T-helper 22 cell (primary cell): ENCODE measurements at places on chromosomes 7 and 10.

DNA sequence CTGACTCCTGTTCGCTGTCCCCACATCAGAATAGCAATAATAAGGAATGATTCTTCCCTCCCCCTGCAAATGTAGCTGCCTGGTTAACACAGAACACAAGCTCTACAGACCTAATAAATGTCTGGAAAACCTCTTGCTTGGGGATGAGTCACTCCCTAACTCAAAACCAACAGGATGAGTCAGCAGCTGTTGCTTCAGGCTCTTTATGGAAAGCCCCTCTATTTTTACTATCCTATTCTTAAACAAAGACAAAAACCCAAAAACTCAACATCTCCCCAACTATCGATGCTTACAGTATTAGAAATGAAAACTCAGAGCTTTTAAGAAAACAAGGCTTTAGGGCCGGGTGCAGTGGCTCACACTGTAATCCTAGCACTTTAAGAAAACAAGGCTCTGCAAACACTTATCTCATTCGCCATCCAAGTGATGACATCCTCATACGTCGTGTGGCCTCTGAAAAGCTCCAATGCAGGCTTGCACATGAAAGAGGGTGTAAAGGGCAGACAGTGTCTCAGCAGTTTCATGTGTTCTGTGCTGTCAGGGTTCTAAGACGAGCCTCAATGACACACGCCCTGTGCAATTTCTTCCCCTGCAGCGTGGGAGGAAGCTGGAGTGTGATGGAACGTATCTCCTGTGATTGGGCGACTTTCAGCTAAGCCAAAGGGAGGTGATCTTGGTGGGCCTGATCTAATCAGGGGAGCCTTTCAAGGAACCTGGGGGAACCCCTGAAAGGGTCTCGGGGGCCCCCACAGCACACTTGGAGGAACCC lies 70.1 kb downstream of the AMZ1 start:
- peak; percentile 17 for DNase-seq

DNA sequence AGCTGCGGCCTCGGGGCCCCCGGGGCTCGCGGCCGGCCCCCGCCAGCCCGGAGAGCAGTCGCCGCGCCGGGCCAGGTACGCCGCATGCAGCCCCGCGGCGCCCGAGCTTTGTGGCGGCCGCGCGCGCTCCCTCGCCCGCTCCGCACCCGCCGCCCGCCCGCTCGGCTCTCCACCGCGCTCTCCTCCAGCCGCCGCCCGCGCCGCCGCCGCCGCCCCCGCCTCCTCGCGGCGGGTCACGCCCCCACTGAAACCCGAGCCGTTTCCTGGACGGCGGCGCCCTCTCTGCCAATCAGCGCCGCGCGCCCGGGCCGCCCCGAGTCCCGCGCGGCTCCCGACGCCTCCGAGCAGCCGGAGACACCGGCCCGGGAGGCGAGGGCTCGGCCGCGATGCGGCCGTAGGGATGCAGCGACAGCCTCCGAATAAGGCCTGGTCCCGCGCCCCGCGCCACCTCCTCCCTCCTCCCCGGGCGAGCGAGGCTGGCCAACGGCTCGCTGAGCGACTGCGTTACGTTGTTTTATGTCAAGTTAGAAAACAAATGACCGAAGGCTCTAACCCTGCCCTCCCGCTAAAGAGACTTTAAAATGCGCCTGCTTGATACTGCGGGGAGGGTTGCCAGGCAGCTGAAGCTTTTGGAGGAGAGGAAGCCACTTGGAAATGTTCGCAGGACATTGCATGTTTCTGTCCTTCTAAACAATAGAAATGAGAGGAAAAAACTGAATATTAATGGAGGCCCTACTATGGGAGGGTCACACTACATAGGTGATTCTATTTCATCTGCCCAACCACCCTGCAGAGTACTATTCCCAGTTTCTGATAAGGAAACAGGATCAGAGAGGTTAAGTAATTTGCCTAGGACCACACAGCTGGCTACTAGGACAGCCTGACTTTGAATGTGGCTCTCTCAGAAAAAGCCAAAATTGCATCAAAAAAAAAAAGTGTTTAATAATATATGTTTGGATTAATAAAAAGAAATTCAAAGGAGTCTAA lies at the start of gene FGFR2:
Gene FGFR2 (minus strand): TSS at position 182 of the 987 bp plus-strand sequence. CDS start 4,627 bp downstream, outside the sequence.
- no peak for DNase-seq

DNA sequence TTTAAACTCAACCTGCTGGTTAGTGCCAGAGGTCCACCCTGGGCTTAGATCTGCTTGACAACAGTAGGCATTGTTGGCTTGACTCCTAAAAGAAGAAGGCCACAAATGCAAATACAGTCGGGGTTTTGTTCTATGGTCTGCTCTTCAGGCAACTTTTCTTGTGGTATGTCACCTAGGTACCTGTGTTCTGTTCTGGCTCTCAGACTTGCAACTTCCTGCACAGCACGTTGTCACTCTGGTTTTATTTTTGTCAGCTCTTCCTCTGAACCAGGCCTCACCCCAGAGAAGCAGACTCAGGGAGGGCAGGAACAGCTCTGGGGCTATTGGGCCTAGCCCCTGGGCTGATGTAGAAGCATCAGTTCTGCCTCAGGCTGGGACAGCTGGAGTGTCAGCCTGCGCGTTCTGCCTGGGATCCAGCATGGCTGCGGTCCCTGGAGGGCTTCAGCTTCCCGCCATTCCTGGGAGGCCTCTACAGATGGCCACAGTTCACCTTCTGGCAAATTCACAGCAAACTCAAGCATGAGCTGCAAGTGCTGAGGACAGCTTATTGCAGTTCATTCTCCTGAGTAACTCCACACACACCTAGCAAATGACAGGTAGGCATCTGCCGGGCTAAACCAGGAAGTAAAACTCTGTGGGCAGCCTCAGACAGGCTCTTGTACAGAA lies 11.0 kb upstream of the PDCD4 start:
- DNase-seq, result peak; percentile 28

DNA sequence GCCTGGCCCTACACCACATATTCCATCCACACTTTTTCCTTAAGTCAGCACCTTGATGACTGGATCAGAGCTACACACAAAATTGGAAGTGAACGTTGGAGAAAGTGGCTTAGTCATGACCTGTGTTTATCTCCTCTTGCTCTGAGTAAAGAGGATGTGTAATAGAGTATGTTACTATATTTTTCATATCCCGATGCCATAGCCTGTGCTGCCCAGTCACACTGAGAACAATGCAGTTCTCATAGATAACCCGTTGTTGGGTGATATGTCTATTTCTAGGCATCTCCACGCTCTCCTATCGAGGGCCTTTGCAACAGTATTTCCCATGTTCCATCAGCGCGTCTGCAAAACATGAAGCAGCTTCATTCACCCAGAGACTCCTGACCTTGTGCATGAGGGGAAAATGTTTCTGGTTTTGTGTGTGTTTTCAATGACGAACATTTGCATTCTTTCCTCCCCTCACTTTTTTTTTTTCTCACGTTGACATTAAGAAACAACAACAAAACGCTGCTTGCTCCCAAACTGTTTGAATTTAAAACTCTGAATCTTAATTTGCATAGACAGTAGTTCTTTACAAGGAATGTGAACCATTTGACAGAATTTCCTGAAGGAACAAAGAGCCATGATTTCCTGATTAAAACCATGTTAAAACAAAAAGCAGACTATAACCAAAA lies 43.4 kb downstream of the GRK5 start:
- no peak for DNase-seq

- no peak for DNase-seq
These were observed 31.5 kb upstream of the KMT2E start for GRCh38 chr7:104982308-104983075.

DNA sequence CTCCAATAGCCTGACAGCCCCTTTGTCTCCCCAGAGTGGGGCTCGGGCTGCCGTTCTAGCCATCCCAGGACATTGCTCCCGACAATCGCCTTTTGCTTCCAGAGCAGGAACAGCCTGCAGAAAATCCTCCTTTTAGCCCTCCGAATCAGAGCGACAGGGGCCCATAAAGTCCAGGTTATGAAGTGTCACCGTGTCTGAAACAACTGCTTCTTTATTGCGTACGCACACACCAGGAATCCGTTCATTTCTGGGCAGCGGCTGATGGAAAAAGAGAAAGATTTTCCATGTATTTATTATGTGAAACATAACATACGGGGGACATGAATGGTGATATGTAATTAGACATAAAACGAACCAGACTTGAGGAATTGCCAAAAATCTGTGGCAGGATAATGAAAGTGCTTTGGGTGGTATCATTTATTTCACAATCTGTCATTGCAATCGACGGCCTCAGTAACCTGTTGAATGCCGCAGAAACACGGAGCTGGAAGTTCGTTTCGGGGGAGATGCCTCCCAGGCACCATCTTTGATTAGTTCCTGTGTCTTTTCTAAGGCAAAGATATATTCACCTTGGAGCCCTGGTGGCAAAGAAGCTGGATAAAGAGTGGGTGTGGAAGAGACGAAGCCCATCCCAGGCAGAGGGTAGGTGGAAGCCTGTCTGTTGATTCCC lies 48.1 kb downstream of the FAM241B start:
- no peak for DNase-seq

GRCh38 chr10:95792211-95792780 lies 36.3 kb downstream of the ENTPD1 start:
- no peak for DNase-seq

DNA sequence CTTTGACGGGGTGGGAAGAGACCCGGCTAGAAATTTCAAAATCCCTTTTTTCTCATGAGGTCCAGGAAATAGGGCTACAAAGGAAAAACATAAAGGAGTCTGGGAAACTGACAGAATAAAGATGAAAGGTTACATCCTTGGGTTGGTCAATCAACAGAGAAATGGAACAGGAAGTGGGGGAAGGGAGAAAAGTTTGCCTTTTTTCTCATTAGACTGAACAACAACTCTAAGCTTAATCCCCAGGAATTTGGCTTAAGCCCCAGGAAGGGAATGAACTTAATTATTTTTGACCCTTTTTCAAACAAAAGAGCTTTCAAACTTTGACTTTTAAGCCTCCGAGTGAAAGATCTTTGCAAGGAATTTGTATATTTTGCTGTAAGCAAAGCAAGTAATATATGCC lies 32.7 kb downstream of the LGI1 start:
- DNase-seq, result no peak

DNA sequence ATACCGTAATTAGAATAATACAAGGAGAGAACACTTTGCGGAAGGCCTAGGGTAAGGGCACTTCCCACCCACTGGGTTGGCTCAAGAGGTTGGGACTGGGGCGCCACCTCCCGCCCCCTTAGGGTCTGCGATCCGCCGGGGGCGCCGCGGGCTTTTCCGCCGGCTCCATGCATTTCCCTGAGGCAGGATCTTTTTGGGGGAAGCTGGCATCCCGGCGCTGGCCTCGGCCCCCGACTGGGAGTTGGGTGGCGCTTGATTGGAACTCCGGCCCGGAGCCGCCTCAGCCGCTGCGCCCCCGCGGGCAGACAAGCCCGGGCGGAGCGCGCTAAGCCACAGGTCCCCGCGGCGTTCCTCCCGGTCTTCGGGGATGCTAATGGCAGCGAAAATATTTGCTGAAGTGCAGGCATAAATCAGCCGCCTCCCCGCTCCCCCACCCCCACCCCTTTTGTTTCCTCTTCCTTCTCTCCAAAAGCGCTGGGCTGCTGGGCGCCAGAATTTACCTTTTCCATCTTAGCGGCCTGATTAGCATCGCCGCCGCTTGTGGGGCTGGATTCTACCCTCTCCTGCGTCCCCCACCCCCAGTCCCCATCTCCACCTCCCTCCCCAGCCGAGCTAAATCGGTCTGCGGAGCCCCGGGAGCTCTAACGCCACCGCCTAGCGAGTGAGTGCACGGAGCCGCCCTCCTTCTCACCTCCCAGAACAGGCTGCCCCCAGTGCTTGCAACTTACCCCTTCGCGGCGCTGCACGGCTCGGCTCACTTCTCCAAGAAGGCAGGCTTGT lies 5.1 kb downstream of the UNC5B start:
- DNase-seq, result no peak

GRCh38 chr10:86085686-86086085 lies 280.9 kb downstream of the GRID1 start:
- no peak for DNase-seq

GRCh38 chr10:19421674-19422073 lies 373.1 kb downstream of the MALRD1 start:
- DNase-seq, result no peak

- no peak for DNase-seq
These were observed 1140.9 kb downstream of the GATA3 start for GRCh38 chr10:9195385-9195784.

DNA sequence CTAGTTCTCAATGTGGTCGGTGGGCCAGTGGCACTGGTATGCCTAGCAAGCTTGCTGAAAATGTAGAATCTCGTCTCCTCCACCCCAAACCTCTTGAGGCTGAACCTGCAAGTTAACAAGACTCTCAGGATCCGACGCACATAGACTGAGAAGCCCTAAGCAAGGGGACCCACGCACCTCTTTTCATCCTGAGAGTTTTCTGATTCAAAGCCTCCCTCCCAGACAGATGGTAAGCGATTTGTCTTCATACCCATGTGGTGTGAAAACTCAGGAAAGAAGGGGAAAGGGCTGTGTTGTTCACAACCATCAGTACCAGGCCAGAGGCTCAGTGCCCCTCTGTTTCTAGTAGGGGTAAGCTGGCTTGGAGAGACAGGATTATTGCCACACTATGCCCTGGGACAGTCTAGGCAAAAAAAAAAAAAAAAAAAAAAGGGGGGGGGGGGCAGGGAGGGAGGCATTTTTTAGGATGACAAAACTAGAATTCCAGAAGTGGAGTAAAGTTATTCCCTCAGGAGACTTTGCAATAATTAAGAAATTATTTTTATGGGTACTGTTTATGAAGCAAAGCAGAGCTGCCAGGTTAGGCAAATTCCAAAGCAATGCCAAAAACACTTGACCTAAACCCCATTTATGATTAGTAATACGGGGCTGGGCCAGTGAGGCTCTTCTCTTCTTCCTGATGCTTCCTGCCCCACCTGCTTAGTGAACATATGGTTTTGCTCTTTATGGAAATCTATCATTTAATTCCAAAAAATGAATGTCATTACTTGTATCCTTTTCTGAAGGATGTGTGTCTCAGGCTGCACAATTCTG lies 117.6 kb upstream of the PDLIM1 start:
- no peak for DNase-seq

DNA sequence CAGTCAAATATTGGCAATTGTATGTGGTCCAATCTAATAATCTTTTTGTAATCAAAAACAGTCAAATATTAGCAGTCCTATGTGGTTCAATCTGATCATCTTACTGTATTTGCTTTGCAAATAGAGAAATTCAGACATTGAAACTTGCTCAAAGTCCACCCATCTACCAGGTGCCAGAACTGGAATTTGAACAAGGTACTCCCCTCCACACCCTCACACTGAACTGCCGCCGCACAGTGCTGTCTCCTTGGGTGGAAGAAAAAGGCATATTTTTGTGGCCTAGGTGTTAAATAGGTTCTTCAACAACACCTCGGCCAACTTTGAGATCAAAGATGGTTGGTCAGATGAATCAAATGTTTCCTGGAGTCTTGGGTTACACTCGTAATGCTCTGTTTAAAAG lies 544.2 kb upstream of the GALNT17 start:
- DNase-seq, result no peak

GRCh38 chr7:23230641-23231101 lies 15.9 kb upstream of the GPNMB start:
- no peak for DNase-seq
